NCI-H1092 (cell line): ENCODE measurements at places on chromosomes 12 and 14.
A peak's percentile ranks its signal among the peaks of the same experiment; 100 is the strongest.

DNA sequence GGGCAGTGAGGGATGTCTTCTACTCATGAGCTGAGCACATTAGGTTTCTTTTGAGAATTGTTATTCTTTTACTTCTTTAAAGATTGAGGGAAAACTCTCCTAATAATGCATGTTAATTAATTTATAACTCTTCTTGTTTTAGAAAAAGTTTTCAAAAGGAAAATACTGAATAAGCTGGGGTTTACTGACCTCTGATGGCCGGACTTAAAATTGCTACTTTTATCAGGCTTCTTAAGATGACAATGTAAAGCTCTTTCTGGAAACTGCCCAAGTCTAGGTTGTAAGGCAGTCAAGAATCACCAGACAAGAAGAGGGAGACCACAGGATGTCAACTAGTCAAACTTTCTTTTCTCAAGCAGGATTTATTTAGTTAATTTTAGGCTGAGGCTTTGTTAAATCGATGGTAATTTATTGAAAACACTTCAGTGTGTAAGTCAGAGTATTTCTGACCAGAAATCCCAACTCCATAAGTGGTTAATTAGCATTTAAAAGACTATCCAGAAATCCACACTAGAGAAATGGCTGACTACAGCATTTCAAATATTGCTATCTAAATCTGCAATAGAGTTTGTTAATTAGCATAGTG, 82.1 kb downstream of the AVPR1A start:
- DNase-seq: no peak

GRCh38 chr12:94152292-94153078, 4.1 kb downstream of the PLXNC1 start:
- peak; percentile 7 for DNase-seq

GRCh38 chr14:58272588-58273372, 25.6 kb upstream of the ARID4A start:
- DNase-seq: no peak

GRCh38 chr12:5488626-5488955, 56.7 kb downstream of the NTF3 start:
- no peak for DNase-seq

- no peak for DNase-seq
These were observed 11.1 kb downstream of the KIF21A start for GRCh38 chr12:39431797-39432196.

DNA sequence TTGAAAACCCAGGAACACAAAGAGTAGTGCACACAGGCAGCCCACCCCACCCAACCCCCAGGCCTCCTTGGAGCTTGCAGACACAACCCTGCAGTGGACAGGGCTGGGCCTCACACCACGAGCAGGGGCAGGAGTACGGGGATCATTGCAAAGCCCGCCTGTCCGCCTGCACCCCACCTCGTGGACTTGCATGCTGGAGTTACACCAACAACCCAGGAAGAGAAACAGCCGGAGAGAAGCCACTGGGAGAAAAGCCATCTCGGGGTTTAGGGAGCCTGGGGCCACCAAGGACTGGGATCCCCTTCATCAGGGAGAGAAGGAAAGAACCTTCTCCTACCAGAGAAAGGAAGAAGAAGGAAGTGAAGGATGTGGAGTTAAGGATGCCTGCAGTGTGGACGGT, 8.2 kb downstream of the KRT84 start:
- DNase-seq: no peak

- DNase-seq: no peak
These were observed 3.6 kb downstream of the SERPINA12 start for GRCh38 chr14:94505641-94506040.

DNA sequence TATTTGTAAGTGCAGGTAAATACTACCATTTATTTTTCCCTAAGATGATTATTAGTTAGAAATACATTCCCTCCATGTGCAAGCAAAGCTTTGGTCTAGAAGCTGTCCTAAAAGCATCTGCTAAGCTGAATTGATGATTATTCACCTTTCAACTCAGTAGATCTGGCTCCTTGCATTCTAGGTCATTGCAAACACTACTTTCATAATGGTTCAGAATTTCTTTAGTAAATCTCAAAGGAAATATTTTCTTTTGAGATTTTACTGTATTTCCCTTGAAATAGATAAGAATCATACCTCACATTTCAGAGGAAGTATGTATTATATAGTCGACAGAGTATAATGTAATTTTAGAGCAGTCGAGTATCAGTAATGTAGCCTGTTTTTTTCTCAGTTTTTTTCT, 2.4 kb downstream of the ETNK1 start:
- DNase-seq: no peak

GRCh38 chr14:55298500-55298822, 27.2 kb downstream of the FBXO34 start:
- DNase-seq: no peak
